A549 treated with DMSO at 1 μM for 4 hours (cell line): ENCODE measurements at places on chromosomes 2 and 18. TPM values are rescaled to one million over a fixed set of nuclear protein-coding genes. Genes with fewer than 3 reads are reported as not detected.

PSMD14 gene
- 105 to 115 TPM (median 109 TPM) in 5 replicates for total RNA-seq

TBR1 gene
- total RNA-seq, result 0.01 to 0.11 TPM (median 0.08 TPM) in 3 of 5 replicates, not detected in the others

KCNIP3 gene
- 0.89 to 2.1 TPM (median 1.6 TPM) in 5 replicates for total RNA-seq

LCT gene
- total RNA-seq, result 0.02 to 0.06 TPM (median 0.02 TPM) in 5 replicates

CRYGD gene
- not detected in 5 replicates for total RNA-seq

CDH2 gene
- 33.3 to 52.2 TPM (median 44.8 TPM) in 5 replicates for total RNA-seq

COL5A2 gene
- 56.0 to 97.1 TPM (median 87.3 TPM) in 5 replicates for total RNA-seq

ERBB4 gene
- total RNA-seq, result not detected in 5 replicates

SCN1A gene
- total RNA-seq, result not detected in 5 replicates

AQP4 gene
- 0.06 TPM in 1 of 5 replicates, not detected in the others for total RNA-seq

CREG2 gene
- 3.5 to 10.0 TPM (median 8.7 TPM) in 5 replicates for total RNA-seq

MRPL53 gene
- total RNA-seq, result 105 to 147 TPM (median 128 TPM) in 5 replicates

IL36B gene
- 0.15 to 0.25 TPM (median 0.24 TPM) in 3 of 5 replicates, not detected in the others for total RNA-seq

UPP2 gene
- not detected in 5 replicates for total RNA-seq

CD8B gene
- total RNA-seq, result not detected in 5 replicates

SERPINB10 gene
- 0.22 TPM in 1 of 5 replicates, not detected in the others for total RNA-seq

ZNF396 gene
- 0.65 to 0.91 TPM (median 0.78 TPM) in 5 replicates for total RNA-seq

SCN2A gene
- 0.11 TPM in 1 of 5 replicates, not detected in the others for total RNA-seq

PAX8 gene
- 0.55 to 1.5 TPM (median 0.63 TPM) in 5 replicates for total RNA-seq

RAPH1 gene
- total RNA-seq, result 5.7 to 7.6 TPM (median 7.3 TPM) in 5 replicates

PLGLB1 gene
- 0.19 to 1.2 TPM (median 0.92 TPM) in 4 of 5 replicates, not detected in the other for total RNA-seq

ALPG gene
- total RNA-seq, result 0.07 to 0.15 TPM (median 0.13 TPM) in 4 of 5 replicates, not detected in the other

FAM124B gene
- total RNA-seq, result not detected in 5 replicates

TYMS gene
- total RNA-seq, result 164 to 184 TPM (median 178 TPM) in 5 replicates

MMADHC gene
- total RNA-seq, result 90.9 to 100 TPM (median 98.1 TPM) in 5 replicates

DQX1 gene
- total RNA-seq, result 0.08 to 0.12 TPM (median 0.11 TPM) in 3 of 5 replicates, not detected in the others

CXCR4 gene
- total RNA-seq, result 0.38 to 1.0 TPM (median 0.58 TPM) in 5 replicates

PRKAG3 gene
- total RNA-seq, result not detected in 5 replicates

DSEL gene
- 0.34 to 0.55 TPM (median 0.40 TPM) in 5 replicates for total RNA-seq

MYO5B gene
- 12.4 to 14.9 TPM (median 13.0 TPM) in 5 replicates for total RNA-seq

C2orf80 gene
- total RNA-seq, result not detected in 5 replicates

ALLC gene
- total RNA-seq, result 0.05 TPM in 1 of 5 replicates, not detected in the others

PPP1R1C gene
- 1.8 to 4.7 TPM (median 2.0 TPM) in 5 replicates for total RNA-seq

PLB1 gene
- total RNA-seq, result 1.1 to 2.0 TPM (median 1.6 TPM) in 5 replicates

HJURP gene
- 86.1 to 88.2 TPM (median 87.1 TPM) in 5 replicates for total RNA-seq

AMMECR1L gene
- total RNA-seq, result 17.6 to 20.7 TPM (median 19.0 TPM) in 5 replicates

CHRND gene
- total RNA-seq, result not detected in 5 replicates

RGPD4 gene
- total RNA-seq, result 0.02 to 0.08 TPM (median 0.05 TPM) in 4 of 5 replicates, not detected in the other

ANKRD30B gene
- total RNA-seq, result not detected in 5 replicates

INPP5D gene
- total RNA-seq, result 0.38 to 1.0 TPM (median 0.70 TPM) in 5 replicates

ACMSD gene
- not detected in 5 replicates for total RNA-seq

DCDC2C gene
- 0.15 to 0.50 TPM (median 0.36 TPM) in 5 replicates for total RNA-seq

LIMS3 gene
- not detected in 5 replicates for total RNA-seq

SERTAD2 gene
- total RNA-seq, result 13.4 to 21.0 TPM (median 17.0 TPM) in 5 replicates

SPC25 gene
- 16.7 to 21.9 TPM (median 20.7 TPM) in 5 replicates for total RNA-seq

NPPC gene
- 0.35 to 0.50 TPM (median 0.37 TPM) in 3 of 5 replicates, not detected in the others for total RNA-seq

ITGB6 gene
- total RNA-seq, result 0.56 to 1.8 TPM (median 1.0 TPM) in 5 replicates

IL1F10 gene
- not detected in 5 replicates for total RNA-seq

IL36RN gene
- 0.06 to 0.14 TPM (median 0.07 TPM) in 5 replicates for total RNA-seq

PID1 gene
- 2.7 to 3.5 TPM (median 2.9 TPM) in 5 replicates for total RNA-seq

AQP12A gene
- not detected in 5 replicates for total RNA-seq
